ENCODE measurements at places on chromosomes 3 and 15.

GRCh38 chr15:92884436-92885223, 15.5 kb upstream of the CHD2 start:
- peak; percentile 69 for DNase-seq

DNA sequence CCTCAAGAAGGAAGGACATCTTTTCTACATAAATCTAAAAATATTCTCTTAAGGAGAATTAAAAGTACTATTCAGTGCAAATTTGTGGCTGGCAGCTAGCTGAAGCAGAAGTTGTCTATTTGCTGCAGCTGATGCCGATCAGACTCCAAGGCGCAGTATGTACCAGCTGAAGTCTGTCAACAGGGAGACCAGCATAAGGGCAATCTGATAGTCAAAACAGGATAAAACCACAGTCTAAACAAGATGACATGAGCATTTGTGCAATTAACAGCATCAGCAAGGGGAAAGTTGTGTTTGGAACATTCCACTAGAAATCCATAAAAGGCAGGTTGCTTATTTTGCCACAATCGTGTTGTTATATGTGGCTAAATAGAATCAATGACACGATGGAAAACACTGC, 198.2 kb upstream of the ROBO2 start:
- DNase-seq, result no peak

- DNase-seq, result no peak
Measured at GRCh38 chr15:40481341-40482074, 10.7 kb downstream of the CHST14 start.

GRCh38 chr3:110567029-110567428, 504.6 kb upstream of the NECTIN3 start:
- no peak for DNase-seq

Data from CD4-positive, alpha-beta T cell treated with Interleukin-4 for 1 hour (primary cell).